Upper lobe of right lung (tissue), 1 donor: ENCODE measurements at places on chromosomes 5 and 9. TPM values are rescaled to one million over a fixed set of nuclear protein-coding genes. Genes with fewer than 3 reads are reported as not detected.

GRCh38 chr9:136882109-136882946, 4.0 kb upstream of the TRAF2 start:
- H3K36me3 ChIP-seq, result no peaks in the 10 kb centered on the region
- H3K4me3 ChIP-seq, result peak overlapping the region; percentile 11
- H3K27me3 ChIP-seq, result no peaks in the 10 kb centered on the region
- no peak for DNase-seq
- peak overlapping the region; percentile 43 for H3K27ac ChIP-seq
- peaks cover 27% of the 10 kb centered on the region for H3K4me1 ChIP-seq

- H3K4me3 ChIP-seq, result no peak overlapping the region
- no peaks in the 10 kb centered on the region for H3K36me3 ChIP-seq
- H3K4me1 ChIP-seq, result peaks cover 8% of the 10 kb centered on the region
- no peak for DNase-seq
- no peak overlapping the region for H3K27ac ChIP-seq
Observed at GRCh38 chr5:73820326-73820725, 194.3 kb downstream of the ARHGEF28 start.

- no peaks in the 10 kb centered on the region for H3K36me3 ChIP-seq
- no peak for DNase-seq
- H3K4me1 ChIP-seq, result no peaks in the 10 kb centered on the region
- H3K27ac ChIP-seq, result no peak overlapping the region
Observed at GRCh38 chr9:126457175-126457547, 130.5 kb downstream of the MVB12B start.

DNA sequence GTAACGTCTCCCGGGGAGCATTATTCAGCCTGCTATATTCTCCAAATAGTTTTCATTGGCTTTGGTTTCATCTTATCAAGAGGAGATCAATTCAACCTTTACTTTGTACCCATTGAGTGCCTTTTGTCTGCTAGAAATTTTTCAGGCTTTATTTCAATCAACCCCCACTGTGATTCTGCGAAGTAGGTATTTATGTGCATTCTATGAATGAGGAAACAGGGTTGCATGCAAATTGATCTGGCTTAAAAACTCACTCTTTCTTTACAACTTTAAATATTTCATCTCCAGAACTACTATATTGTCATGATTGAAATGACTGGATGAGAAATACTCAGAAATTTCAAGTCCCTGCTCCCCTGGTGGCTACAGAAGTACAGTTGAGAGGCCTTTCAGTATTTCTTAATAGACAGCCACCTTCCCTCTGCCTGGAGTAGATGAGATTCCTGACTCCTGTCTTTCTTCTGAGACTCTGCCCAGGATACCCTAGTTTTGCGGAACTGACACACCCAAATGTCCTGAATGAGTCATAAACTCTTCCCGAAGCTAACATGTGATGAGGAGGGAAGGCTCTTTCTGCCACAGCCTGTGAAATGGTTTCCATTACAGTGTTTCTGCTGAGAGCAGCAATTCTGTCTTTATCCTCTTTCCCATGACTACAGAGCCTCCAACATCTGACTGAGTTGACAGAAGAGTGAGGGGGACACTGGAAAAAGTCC, 52.6 kb upstream of the TNC start:
- no peaks in the 10 kb centered on the region for H3K27me3 ChIP-seq
- no peak for DNase-seq
- H3K4me3 ChIP-seq, result no peak overlapping the region

DNA sequence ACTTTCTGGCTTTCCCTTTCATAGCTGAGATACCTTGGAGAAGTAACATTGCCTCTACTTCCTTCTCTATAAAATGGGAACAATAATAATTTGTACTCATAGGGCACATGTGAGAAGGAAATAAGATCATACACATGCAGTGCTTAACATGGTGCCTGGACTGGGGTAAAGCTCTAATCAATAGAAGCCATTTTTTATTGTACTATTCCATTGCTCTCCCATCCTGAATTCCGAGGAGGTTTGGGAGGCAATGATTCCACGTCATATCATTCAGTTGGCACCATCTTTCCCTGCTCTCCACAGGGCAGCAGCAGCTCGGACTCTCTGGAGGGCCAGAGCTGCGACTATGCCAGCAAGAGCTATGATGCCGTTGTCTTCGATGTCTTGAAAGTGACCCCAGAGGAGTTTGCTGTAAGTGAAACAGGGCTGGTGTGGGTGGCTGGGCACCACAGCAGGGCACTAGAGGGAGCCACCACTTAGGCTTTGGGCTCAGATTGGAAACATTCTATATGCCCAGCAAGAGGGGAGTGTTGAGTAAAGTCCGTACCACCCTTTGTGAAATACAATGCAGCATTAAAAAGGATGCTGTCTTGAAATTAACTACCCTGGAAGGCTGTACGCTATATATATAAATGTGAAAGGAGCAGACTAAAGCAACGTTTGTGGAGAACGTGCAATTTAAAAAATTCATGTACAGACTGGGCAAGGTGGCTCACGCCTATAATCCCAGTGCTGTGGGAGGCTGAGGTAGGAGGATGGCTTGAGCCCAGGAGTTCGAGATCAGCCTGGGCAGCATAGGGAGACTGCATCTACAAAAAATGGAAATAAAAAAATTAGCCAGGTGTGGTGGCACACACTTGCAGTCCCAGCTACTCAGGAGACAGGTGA, 51.2 kb downstream of the RALGPS1 start:
- DNase-seq, result no peak
- peak overlapping the region; percentile 67 for H3K27ac ChIP-seq
- H3K4me1 ChIP-seq, result peaks cover 10% of the 10 kb centered on the region
- H3K4me3 ChIP-seq, result no peak overlapping the region

Gene PHF24
- 0.23 TPM for total RNA-seq

Gene OMD
- total RNA-seq, result 6.5 TPM
